Posterior vena cava (tissue), 2 donors: ENCODE measurements at places on chromosomes 5 and 9. TPM values are rescaled to one million over a fixed set of nuclear protein-coding genes. Genes with fewer than 3 reads are reported as not detected.
A peak's percentile ranks its signal among the peaks of the same experiment; 100 is the strongest.

C7 gene
- total RNA-seq: 563 TPM

MELK gene
- total RNA-seq: 0.88 TPM

FOXD4L6 gene
- not detected for total RNA-seq

MYO10 gene
- total RNA-seq: 11.2 TPM

ORM2 gene
- not detected for total RNA-seq

MYOZ3 gene
- 1.3 TPM for total RNA-seq

PCDHGA6 gene
- 7.9 TPM for total RNA-seq

SEC24A gene
- total RNA-seq: 27.4 TPM

LCN1 gene
- 2.4 TPM for total RNA-seq

DNA sequence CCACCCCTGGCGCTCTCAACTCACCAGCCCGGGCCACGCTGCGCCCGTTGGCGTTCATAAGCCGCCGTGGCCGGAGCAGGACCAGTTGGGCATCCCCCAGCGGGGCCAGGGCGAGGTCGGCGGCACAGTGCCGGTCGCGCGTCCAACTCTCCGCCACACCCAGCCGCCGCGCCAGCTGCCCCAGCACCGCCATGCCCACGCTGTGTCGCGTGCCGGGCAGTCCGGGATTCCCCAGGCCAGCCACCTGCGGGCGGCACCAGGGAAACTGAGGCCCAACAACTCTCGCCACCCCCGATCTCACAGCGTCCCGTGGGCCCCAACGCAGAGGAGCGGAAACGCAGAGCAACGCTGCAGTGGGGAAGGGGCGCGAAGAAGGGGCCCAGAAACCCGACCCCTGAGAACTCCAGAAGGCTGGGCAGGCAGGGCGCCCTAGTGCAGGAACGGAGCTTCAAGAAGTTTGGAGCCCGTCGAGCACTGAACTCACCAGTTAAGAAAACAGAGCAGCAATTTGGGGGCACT is 453 bp downstream of the PTRH1 start:
- no peak for DNase-seq

DNA sequence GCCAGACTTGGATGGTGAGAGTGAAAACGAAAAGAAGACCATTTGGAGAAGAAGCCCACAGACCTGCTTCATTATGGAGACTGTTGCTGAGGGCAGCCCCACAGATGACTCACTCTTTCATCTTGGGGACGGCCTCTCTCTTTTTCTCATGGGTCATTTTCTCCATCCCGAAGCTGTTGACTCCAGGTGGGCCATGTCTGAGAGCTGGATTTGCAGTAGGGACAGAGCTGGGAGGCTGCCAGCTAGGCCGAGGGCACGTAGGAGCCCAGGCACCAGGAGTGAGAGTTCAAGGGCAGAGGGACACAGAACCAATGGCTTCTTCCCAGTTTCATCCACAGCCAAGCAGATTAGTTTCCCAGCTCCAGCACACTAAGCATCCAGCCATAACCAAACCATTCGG is 92.4 kb downstream of the S1PR3 start:
- DNase-seq: no peak

GRCh38 chr5:159928122-159928909 is 12.0 kb downstream of the ADRA1B start:
- peak; percentile 83 for DNase-seq

DNA sequence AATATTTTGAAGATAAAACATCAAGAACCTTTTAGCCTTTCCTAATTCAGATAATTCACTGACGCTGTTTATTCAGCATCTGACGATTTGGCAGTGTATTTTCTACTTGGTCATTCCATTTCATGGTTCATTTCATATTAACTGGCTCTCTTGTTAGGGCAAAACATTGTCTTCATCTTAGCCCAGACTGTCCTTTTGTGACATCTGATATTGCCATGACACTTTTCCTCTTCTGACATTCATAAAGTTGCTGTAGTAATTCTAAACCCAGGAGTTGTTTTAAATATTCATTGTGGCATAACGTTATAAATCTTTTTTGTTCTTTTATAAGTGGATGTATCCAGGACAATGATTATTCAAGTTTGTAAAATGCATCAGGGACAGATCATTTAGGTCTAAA is 1.8 kb downstream of the SCAMP1 start:
- no peak for DNase-seq

GRCh38 chr9:89379508-89380115 is 61.3 kb downstream of the SECISBP2 start:
- no peak for DNase-seq

DNA sequence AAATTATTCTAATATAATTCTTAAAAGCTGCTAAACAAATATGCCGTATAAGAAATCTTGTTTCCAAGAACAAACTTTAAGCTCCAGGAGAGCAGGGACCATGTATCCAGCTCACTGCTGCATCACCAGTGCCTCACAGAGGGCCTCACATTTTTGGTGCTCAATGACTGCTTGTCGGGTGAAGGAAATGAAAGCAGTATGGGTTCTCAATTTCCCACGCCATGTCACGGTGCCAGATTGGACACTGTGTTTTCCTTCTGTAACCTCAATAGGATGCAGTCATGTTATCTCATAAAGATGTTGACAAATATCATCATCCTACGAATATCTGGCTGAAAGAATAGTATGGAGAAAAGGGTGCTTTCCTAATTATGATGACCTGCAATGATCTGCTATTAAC is 64.7 kb downstream of the POU5F2 start:
- no peak for DNase-seq

GRCh38 chr9:124766815-124767554 is 4.1 kb downstream of the NR6A1 start:
- no peak for DNase-seq

- no peak for DNase-seq
Observed at GRCh38 chr5:154214371-154215106, 24.0 kb downstream of the GALNT10 start.

DNA sequence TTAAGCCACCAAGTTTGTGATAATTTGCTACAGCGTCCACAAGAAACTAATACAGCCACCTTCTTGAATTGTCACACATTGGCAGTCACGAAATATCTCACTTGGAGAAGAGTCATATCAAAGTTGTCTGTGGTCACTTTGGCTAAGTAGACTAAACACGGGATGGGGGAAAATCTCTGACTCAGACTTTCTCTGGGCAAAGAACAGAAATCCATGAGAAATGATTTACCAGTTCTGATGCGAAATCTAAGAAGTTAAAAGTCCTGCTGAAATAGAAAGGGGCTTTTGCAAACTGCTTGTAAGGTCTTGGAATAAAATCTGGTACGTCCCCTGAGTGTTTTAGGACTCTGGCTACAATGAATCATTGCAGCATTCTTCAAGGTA is 158.4 kb downstream of the COL23A1 start:
- DNase-seq: no peak

- DNase-seq: no peak
Observed at GRCh38 chr5:158133369-158133768, 274.4 kb upstream of the CLINT1 start.

- no peak for DNase-seq
Observed at GRCh38 chr5:126809916-126810315, 33.0 kb downstream of the LMNB1 start.

DNA sequence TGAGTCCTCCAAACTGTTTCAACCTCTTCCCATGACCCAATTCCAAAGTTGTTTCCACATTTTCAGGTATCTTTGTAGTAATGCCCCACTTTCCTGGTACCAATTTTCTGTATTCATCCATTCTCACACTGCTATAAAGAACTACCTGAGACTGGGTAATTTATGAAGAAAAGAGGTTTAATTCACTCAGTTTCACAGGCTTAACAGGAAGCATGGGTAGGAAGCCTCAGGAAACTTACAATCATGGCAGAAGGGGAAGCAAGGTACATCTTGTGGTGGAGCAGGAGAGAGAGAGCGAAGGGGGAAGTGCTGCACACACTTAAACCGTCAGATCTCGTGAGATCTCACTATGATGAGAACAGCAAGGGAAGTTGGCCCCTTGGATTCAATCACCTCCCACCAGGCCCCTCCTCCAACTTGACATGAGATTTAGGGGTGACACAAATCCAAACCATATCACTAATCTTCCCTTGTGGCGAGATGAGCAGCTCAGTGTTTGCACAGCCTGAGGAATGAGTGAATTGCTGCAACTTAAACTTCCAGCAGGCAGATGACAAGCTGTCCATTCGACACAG is 42.9 kb downstream of the TRIP13 start:
- DNase-seq: no peak

- DNase-seq: no peak
Observed at GRCh38 chr5:131228646-131229045, 35.2 kb upstream of the CDC42SE2 start.

DNA sequence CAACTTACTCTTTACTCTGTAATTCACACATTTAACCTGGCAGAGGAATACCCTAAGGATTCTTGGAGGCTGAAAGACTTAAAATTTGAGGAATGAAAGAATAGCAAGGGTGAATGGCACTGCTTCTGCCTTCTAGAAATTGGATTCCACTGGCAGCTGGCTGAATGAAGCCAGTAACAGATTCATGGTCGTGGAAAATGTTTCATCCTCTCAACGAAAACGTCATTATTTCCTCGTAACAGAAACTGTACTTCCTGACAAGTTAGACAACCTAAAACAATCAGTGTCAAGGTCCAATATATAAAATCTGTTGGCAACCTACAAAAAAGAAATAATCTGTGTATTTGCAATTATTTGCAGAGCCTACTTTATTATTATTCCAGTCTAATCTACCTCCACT is 39.7 kb downstream of the BNC2 start:
- no peak for DNase-seq

DNA sequence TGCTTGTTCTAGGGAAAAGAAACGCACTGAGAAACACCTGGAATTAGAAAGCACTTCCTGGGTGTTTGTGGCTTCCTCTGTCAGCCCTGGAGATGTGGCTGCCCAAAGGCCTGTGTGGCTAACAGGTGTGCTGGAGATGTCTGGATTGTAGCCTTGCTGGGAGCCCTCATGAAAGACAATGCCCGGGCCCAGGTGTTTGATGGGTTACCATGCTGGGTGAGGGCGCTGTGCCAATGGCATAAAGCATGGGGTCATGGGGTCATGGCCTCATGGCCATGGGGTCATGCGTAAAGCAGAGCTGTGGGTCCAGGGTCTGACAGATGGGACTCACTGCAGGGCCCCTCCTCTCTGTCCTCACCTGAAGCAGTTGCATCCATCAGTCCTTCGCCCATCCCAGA is 21.6 kb downstream of the ANKRD33B start:
- DNase-seq: no peak

DNA sequence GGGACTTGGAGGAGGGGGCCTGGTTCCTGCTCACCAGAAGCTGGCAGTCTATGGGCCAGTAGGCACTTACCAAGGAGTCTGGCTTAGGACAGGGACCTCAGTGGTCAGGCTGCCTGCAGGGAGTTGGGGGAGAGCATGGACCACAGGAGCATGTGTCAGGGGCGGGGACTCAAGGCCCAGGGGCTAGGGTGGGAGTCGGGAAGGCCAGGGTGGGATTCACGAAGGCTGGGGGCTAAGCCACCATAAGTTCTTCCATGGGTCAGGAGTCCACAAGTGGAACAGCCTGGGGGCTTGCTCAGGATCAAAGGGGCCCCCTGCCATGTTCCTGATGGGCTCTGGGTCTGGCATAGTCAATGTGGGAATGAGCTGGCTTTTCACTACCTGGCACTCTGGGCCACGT is 11.5 kb upstream of the SLC25A48 start:
- no peak for DNase-seq

DNA sequence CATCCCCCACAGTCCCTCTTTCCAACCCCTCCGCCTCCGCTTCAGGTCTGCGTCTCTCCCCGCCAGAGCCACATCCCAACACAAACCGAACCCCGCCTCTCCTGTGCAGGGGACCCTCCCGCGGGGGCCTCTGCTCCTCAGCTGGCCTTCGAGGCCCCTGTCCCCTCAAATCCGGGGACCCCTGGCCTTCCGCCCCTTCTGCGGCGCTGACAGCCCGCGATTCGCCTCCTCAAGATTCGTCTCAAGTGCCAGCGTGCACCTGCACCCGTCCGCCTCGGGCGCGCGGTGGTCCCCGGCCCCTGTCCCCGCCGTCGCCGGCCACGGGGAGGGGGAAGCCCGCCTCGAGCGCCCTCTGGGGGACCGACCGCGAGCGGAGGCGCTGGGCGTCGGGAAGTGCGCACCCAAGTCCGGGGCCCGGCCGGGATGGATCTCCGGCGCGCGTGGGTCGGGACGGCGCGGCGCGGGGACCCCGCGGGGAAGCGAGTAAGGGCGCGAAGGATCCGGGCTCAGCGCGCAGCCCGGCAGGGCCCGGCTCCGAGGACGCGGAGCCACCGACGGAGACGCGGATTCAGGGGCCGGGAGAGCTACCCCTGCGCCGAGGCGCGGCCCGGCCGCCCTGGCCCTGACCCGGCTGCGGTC is 623 bp downstream of the FLT4 start:
- DNase-seq: peak; percentile 67

DNA sequence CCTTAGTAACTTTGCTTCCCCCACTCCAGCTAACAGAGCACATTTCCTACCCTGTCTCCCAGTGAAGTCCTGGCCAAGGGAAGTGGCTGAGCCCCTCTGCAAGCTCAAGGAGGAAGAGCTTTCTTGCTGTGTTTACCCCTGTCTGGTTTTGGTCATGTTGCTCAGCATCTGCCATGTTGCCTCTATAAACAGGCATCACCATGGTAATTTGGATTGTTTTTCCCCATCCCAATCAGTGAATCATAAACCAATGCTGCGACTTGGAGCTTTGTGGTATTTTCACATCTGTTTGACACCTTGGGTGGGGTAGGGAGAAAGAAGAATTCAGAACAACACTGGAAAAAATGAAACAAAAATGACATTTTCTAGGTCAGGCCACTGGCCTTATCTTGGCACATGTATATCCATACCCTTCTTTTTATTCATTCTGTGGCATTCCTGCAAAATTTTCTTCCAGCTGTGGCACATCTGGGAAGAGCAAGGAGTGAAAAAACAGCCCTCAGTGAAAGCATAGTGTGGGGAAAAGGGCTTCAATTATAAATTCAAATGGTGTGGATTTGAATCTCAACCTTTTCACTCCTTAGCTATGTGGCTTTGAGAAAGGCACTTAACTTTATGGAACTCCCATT is 42.5 kb downstream of the SLIT3 start:
- no peak for DNase-seq

DNA sequence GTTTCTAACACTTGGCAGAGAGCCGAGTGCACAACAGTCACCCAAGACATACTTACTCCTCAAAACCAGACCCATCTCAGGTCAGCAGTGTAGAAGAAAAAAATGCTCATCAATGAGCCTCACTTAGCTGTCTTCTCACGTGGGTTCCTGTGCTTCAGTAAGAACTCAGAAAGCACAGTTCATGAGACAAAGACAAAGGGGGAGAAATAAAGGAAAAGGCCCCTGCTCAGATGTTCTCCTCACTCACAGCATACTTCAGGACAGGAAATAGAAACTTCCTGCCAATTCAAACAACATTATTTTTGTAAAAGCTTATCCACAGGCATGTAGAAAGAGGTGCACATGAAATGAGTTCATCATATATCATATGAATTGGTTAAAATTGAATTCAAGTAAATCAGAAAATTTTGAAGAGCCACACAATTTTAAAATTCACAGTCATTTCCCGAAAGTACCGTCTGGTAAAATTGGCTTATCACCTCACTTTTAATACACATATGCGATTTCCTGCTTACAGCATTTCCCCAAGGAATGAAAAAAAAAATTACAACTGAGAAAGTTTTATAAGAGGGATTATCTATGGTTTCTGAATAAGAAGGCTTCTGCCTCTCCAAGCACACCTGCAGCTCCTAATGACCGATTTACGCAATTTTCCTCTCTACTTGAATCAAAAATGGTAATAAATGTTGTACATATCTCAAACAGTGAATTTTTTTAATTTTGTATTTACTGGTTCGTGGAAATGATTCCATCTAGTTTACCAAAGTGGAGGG is 328.3 kb downstream of the TMEM167A start:
- no peak for DNase-seq
